ENCODE measurements at places on chromosomes 1 and 21.

- no peak for DNase-seq
Measured at GRCh38 chr1:17725084-17725719, 29.9 kb upstream of the ACTL8 start.

GRCh38 chr1:39115271-39116110, 89.0 kb upstream of the MACF1 start:
- no peak for DNase-seq

- DNase-seq = no peak
Measured at GRCh38 chr1:175252561-175252960, 60.0 kb upstream of the KIAA0040 start.

- no peak for DNase-seq
Measured at GRCh38 chr1:162319493-162320175, 57.0 kb downstream of the SPATA46 start.

DNA sequence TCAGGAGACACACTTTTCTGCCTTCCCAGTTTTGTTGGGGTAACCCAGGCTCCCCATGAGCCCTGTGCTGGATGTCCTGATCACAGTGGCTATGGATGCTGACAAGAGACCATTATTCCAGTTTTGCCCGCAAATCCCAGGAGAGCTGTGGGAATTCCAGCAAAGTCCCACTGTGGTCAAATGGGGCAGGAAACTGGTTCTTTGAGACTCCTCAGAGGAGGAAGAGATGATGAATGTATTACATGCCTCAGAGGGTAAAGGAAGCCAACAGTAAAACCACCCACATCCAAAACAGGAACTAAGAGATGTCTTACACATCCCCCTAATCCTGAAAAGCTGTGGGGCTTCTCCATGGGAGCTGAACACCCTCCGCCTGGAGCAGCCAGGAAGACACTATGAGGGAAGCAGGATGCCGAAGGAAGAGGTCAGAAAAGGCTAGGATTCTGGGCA, 12.8 kb upstream of the MPZL1 start:
- no peak for DNase-seq

GRCh38 chr1:82994616-82995263, 1004.2 kb downstream of the TTLL7 start:
- no peak for DNase-seq

- no peak for DNase-seq
Measured at GRCh38 chr1:229406798-229407197, 27.1 kb downstream of the ACTA1 start.

GRCh38 chr1:47710329-47711071, 272.7 kb downstream of the FOXD2 start:
- peak; percentile 24 for DNase-seq

GRCh38 chr1:96498744-96499340, 222.7 kb upstream of the PTBP2 start:
- DNase-seq = no peak

DNA sequence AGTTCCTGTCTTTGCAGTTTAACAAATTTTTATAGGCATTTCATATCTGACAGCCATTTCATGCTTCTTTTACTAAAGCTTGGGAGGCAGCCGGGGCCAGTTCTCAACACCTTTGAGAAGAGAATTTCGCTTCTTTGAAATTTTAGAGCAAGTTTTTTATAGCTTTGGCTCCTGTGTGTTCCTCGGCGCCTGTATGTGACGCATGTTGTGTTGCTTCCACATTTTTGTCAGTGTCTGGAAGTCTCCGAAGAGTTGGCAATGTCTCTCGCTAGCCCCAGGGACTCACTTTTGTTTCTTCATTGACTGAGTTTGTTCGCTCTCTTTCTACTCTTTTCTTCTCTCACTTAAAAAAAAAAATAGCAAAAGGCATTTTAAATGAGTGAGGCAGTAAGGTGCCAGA, 386.9 kb upstream of the PLXNA2 start:
- DNase-seq = no peak

GRCh38 chr1:101884621-101885020, 112.1 kb downstream of the OLFM3 start:
- no peak for DNase-seq

- DNase-seq = no peak
Measured at GRCh38 chr1:243529512-243529911, 273.7 kb downstream of the SDCCAG8 start.

DNA sequence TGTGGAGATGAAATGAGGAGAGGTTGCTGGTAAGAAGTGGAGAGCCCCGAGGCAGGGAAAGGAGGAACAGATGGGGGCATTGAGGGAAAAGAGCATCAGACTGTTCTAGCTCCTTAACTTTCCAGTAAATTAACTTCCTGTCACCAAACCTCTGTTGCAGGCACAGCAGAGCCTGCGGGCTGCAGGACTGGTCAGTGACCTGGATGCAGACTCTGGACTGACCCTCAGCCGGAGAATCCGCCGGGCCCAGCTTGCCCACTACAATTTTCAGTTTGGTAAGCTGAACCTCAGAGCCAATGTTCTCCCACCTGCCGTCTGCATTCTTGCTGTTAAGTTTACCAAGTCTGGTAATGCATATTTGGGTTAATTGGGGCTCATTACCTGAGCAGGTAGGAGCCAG, 2.5 kb upstream of the ECM1 start:
- DNase-seq = no peak

- peak; percentile 53 for DNase-seq
Measured at GRCh38 chr21:45820171-45821091, 161.1 kb upstream of the COL6A1 start.

- DNase-seq = peak; percentile 19
Measured at GRCh38 chr1:113940365-113941244, 11.5 kb downstream of the HIPK1 start.

DNA sequence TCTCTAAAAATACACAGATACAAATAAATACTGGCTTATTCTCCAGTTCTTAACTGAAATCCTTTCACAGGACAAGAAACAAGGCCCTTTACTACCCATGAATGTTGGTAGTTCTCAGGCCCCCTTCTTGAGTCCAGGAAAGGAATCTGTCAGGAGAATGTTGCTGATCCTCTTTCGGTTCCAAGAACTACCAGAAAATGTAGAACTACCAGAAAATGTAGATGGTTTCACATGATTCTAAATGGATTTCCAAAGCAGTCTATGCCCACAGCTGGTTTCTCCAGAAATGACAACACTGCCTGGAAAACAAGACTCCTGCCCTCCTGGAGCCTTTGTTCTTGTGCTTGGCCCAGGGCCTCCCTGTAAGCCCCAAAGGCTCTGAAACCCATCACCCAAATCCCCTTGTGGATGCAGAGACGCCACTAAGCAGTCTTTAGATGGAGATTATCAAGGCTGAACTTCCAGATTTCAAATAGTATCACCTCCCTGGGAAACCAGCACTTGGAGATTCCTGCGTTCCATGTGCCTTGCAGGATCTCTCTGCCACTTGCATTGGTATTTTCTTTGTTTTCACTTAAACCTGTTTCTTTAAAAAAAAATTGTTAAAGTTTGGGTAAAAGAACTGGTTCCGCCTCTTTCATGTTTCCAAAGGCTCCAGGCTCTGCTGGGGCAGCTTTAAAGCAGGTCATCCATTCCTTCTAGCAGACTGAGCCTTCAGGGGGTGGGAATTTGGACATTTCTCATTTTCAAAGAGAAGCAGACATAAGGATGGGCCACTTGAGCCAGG, 53.4 kb downstream of the MAN1C1 start:
- DNase-seq = no peak

- DNase-seq = no peak
Measured at GRCh38 chr1:153670257-153670858, 435 bp downstream of the ILF2 start.

DNA sequence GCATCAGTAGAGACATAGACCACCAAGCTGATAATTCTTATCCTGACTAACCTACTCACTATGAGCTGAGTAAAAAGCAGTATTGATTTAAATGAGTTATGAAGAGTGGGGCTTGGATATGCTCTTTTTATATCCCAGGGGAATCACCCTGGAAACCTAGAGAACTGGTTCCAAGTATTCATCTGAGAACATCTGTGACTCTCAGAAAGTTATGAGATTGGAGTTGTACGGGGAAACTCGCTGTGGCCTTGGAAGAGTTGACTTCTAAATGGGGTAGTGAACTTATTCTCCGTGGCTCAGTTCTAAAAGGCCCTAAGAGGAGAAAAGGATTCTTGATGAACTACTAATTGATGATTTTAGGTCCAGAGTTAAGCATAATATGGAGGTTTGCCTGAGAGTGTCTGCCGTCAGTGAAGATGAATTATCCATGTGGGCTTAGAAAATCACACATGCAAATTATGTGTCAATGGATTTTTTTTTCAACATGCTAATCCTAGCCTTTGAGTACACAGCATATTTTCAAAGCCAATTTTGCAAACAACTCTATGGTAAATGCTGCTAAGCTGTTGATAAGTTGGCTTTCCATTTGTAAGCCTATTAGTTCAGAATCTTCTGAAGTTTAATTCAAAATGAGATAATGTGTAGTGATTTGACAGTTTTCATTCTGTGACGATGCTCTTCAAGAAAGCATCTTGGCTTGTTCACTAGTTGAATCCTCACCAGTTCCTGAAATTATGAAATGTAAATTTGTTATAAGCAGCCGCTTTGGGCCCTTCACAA, 122.7 kb downstream of the FGGY start:
- DNase-seq = no peak

GRCh38 chr1:109501644-109502363, 7.7 kb downstream of the AMIGO1 start:
- DNase-seq = no peak

- DNase-seq = no peak
Measured at GRCh38 chr1:20634594-20635084, 1.4 kb downstream of the PINK1 start.

GRCh38 chr1:211335522-211336157, 9.0 kb downstream of the TRAF5 start:
- no peak for DNase-seq

GRCh38 chr1:28370239-28371009, 884 bp downstream of the PHACTR4 start:
- DNase-seq = no peak

DNA sequence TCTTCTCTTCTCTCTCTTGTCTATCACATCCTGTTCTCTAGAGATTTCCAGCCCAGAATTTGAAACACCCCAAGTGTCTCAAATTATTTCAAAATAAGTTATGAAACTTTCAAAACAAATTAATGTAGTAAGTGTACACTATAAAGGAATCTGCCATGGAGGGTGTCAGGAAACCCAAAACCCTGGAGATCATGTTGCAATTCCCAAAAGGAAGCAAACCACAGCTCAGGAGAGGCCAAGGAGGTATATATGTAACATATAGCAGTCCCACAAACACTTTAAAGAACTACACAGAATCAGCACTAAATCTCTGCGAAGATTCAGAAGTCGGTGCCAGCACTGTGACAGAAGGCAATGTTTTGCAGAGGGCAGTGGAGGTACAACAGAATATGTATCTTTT, 26.6 kb downstream of the PTPN14 start:
- no peak for DNase-seq

Data from stimulated activated CD8-positive, alpha-beta memory T cell treated with anti-CD3 and anti-CD28 coated beads, Interleukin-7, amount 100 ng/mL, for 1 hour (primary cell).